ENCODE measurements at places on chromosomes 7 and 10. TPM values are rescaled to one million over a fixed set of nuclear protein-coding genes. Genes with fewer than 3 reads are reported as not detected.

DNA sequence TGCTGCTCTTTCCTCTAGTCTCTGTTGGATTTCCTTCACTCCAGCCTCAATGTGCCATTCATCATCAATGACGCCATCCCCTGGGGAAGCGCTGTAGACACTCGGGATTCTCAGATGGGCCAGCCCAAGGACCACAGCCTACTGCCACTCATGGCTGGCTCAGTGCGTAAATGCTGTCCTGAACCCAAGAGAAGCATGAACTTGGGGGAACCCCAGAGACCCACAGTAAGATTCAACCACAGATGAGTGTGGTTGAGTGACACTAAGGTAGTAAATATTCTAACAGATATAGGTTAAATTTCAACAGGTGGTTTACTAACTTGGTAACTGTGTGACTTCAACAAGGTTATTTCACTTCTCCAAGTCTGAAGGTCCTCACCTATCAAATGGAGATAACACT, 304.1 kb downstream of the GRM8 start:
- no peak for DNase-seq

- no peak for DNase-seq
Measured at GRCh38 chr10:123642293-123642692, 23.9 kb upstream of the GPR26 start.

GIMAP6 gene
- total RNA-seq = 31.7 TPM

GRCh38 chr10:93596539-93596938, 4.5 kb downstream of the RBP4 start:
- DNase-seq = no peak

CNTNAP2 gene
- not detected for total RNA-seq

Data from aorta (tissue), 5 donors.